Breast epithelium (tissue), 4 donors: ENCODE measurements at places on chromosomes 5 and 9.

DNA sequence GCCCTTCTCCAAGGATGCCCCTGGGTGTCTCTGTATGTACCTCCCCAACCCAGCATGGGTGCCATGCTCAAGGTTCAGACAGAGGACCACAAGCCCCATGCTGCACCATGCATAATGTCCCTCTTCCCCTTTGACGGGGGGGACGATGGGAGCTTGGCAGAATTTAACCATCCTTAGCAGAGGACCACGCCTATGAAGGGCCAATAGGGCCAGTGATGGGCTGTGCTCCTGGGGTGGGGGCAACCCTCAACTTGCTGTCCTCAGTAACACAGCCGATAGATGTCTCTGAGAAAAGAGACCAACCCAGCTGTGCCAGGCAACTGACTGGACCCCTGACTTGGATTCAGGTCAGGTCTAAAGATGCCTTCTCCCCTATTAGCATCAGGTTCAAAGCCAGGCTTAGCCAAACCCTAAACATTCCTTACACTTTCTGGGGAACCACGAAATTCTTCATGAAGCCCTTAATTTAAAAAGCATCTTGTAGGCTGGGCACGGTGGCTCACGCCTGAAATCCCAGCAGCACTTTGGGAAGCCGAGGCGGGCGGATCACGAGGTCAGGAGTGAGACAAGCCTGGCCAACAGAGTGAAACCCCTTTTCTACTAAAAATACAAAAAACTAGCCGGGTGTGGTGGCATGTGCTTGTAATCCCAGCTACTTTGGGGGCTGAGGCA, 20.7 kb upstream of the JADE2 start:
- no peak for DNase-seq

GRCh38 chr9:36297798-36298197, 39.5 kb upstream of the GNE start:
- no peak for DNase-seq

GRCh38 chr5:147403651-147404640, 105.9 kb downstream of the DPYSL3 start:
- no peak for DNase-seq

- DNase-seq = no peak
These were observed 95.8 kb downstream of the DOCK2 start for GRCh38 chr5:169732841-169733240.

DNA sequence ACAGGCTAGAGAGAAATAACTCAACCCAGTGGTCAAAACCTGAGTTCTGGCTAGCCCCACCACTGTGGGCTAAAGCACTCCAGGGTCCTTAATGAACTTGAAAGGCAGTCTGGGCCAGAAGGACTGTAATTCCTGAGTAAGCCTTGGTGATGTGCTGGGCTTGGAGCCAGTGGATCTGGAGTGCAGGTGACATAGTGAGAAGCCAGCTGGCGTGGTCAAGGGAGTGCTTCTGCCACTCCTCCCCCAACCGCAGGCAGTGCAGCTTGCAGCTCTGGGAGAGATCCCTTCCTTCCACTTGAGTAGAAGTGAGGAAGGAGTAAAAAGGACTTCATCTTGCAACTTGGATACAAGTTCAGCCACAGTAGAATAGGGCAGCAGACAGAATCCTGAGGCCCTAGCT, 424.0 kb downstream of the CDH18 start:
- DNase-seq = no peak

GRCh38 chr9:91949392-91949945, 559 bp downstream of the ROR2 start:
- DNase-seq = no peak

DNA sequence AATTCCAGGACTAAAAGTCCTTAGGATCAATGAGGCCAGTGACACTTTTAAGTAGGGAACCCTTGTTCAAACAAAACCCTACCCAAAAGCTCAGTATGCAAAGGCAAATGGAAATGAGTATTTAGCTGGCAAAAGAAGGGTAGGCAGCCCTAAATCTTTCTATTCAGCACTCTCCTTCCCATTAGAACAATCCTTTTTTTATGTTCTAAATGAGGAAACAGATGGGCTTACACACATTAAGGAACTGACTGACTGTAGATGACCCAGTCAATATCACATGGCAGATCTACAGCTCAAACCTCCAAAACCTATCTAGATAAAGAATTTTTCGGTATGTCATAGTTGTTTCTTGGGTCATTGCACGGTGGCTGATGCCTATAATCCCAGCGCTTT, 7.2 kb downstream of the CSNK1A1 start:
- no peak for DNase-seq

DNA sequence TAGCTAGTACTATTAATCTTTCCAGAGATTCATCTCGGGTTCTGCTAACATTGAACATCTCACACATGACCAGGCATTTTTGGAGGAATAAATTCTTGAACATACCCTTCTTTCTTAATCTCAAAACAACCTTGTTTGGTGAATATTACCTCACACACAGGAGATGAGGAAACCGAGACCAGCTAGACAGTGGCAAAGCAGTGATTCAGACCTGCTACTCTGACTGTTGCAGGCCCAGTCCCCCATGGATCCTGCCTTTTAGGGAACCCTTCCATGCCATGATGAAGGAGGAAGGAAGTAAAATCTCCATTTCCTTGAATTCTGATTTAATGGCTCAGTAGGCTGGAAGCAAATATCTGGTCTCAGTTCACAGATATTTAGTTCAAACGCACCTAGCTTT, 2.6 kb downstream of the PCSK5 start:
- DNase-seq = no peak

DNA sequence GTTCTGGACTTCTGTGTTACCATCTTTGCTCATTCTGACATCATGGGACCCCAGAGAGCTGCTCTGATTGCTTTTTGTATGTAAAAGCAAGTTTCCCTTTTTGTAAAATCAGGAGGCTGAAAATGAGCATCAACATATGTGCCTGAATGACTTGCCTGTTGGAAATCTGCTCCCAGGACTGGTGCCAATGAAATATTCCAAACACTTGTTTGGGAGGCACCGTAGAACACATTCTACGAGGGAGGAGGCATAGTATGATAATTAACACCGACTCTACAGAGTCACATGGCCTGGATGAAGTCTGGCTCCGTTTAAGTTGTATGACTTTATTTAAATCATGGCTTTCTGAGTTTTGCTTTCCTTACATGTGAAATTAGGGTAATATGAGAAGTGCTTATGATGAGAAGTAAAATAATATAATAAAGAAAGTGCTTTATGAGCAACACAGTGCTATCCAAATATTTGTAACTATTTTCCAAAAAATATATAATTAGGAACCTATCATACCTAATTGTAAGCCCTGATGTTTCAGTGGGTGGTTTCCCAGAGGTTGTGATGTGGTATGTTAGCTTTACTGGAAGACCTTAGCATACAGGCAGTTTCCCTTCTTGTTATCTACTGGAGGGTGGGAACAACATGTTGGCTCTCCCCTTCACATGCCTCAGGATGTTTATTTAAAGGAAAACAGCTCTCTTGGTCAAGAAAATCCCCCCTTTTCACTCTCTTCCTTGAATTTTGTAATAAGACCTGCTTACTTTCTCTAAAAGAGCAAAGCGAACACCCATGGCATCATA, 238.1 kb downstream of the FBXL7 start:
- no peak for DNase-seq

DNA sequence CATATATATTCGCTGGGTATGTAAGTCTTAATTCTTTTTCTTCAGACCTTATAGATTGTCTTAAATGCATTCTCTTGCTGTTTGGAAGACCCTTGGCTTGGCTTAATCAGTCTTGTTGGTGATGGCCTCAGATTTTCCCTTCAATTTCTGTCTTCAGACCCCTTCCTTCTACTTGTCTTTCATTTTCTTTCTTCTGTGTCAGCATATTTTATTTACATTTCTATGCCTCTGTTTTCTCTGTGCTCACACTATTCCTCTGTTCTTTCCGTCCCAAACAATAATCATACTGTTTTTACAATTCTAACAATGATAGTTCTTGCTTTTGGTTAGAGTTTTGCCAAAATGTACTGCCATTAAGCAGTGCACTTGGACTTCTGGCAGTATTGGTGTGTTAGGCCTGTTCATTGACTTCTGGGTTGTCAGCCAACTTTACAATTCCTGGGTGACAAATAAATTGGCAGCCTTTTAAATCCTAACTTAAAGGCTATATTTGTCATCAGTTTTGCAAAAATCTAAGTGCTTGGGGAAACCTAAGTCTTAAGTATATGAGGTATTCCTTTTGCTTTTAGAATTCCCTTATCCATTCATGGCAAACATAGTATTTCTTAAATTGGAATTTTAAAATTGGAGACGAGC, 8.0 kb downstream of the SRFBP1 start:
- no peak for DNase-seq

DNA sequence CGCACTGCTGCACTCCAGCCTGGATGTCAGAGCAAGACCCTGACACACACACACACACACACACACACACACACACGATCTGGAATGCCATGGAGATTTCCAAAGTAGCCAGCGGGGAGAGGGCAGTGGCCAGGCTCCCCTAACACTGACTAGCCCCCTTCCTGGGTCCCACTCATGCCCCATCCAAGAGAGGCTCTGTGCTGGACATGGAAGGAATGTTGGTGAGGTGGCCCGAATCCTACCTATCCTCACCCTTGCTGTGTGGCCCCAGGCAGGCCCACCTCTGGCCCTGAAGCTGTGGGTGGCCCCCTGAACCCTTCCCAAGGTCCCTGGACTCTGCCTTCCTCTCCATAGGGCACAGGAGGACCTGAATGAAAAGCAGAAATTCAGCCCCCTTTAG, 7.3 kb downstream of the BRD3 start:
- peak; percentile 10 for DNase-seq

GRCh38 chr9:122820490-122820845, 7.9 kb downstream of the PDCL start:
- no peak for DNase-seq

- no peak for DNase-seq
These were observed 2.8 kb downstream of the ST8SIA4 start for GRCh38 chr5:100900142-100900795.

GRCh38 chr9:135746565-135746964, 44.6 kb downstream of the KCNT1 start:
- DNase-seq = no peak

DNA sequence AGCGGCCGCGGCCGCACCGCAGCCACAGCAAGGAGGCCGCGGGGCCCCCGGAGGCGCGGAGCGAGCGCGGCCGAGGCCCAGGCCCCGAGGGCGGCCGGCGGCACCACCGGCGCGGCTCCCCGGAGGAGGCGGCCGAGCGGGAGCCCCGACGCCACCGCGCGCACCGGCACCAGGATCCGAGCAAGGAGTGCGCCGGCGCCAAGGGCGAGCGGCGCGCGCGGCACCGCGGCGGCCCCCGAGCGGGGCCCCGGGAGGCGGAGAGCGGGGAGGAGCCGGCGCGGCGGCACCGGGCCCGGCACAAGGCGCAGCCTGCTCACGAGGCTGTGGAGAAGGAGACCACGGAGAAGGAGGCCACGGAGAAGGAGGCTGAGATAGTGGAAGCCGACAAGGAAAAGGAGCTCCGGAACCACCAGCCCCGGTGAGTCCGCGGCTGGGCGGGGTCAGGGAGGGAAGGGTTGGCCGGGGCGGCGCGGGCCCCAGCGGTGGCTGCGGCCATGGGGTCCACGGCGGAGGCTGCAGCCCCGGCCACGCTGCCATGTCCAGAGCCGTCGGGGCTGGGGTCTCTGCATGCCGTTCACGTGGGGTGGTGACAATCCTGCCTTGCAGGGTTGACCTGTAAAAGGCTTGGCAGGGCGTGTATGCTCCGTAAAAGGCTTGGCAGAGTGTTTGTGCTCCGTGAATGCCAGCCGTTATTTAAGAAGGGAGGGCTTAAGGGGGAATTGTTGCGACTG, 146.0 kb downstream of the CACNA1B start:
- peak; percentile 41 for DNase-seq

DNA sequence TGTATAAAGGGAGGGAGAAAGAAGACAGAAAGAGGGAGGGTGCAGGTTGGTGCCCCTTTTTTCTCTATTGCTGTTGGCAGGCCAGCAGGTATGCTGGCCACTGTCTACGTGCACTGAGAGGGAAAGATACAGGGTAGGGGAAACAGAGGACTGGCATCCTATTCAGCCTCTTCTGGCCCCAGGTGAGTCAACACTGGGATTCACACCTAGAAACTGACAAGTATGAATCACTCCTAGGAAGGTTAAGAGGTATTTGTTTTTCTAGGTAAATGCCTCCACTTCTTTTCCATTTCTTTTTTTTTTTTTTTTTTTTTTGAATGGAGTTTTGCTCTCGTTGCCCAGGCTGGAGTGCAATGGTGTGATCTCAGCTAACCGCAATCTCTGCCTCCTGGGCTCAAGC, 2.8 kb upstream of the UBAP1 start:
- DNase-seq = no peak

- DNase-seq = no peak
These were observed 30.5 kb downstream of the F2RL2 start for GRCh38 chr5:76592692-76593091.

- DNase-seq = no peak
These were observed 28.2 kb upstream of the HAND1 start for GRCh38 chr5:154506049-154506715.

DNA sequence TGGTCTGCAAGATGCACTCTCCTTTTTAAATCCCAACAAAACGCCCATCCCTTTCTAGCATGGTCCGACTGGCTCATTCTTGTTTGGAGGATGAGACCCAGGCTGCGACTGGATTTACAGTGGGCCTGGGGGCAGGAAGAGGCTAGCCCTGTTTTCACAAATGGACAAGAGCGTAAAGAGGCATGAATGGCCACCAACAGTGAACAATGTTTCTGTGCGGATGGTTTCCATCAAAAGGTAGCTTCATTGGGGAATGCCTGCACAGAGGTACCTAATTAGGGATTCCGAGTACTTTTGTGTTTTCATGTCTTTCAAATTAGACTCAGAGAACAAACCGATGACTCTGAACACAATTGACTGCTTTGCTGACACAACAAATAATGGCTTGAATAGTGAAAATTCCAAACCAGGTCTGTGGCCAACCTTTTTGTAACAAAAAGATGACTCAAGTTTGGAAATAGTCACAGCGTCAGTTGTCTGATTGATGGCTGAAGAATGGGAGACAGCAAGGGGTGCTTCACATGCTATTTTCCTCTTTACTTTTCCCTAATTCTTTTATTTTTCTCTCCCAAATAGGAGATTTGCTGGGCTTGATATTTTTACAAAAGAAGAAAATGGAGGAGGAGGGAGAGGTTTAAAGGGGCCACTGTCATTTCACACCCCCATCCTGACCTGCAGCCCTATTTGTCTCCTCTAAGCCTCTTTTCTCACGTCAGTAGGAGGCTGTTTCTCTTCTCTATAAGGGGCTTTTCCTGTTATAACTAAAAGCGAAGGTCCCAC, 208.1 kb upstream of the S1PR3 start:
- no peak for DNase-seq
